ENCODE measurements at places on chromosomes 3 and 15.

DNA sequence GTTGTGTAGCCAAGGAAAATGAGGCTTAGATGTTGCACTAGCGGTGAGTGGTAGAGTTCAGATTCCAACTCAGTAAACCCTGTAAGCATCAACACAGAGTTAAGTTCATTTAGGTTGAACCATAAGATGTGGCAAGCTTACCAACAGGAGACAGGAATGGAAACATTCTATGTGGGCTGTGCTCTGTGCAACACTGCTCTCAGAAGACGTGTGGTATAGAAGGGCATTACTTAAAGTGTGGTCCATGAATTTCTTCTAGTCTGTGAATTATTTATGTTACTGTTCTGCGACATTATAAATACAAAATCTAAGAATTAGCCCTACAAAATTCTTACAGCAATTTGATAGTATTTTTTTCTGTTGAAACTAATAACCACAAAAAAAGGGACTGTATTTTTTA lies 213.3 kb downstream of the GRM7 start:
- no peak for DNase-seq

DNA sequence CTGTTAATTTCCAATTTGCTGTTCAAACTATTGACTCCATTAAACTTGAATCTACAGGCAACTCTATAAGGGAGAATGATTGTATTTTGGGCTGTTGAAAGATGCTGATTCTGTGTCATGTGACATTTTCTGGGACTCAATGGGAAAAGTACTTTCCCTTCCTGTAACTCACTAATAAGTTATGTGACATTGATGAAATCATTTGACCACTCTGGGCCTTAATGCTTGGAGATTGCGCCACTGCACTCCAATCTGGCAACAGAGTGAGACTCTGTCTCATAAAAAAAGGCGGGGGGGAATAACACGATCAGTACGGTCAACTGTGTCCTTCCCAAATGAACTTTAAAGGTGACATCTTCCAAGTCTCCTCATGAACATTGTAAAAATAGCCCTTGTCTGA lies 215.2 kb upstream of the SGO1 start:
- no peak for DNase-seq

DNA sequence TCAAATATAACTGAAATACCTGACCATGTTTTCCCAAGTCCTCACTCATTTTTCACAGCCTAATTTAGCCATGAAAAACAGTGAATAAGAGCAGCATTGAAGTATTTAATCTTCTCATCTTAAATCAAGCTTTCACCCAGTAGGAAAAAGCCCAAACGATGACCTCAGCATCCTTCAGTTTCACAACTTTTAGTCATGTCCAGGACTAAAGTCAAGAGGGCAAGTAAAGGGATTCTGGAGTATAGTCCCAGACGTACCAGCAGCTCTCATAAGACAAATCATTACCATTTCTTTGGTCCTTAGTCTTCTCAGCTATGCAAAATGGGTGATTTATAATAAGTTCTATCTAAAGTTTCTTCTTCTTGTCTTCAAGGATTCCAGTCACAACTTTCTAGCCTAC lies 237.3 kb downstream of the IL5RA start:
- no peak for DNase-seq

- DNase-seq: no peak
These were observed 364.4 kb downstream of the PTPRG start for GRCh38 chr3:61925721-61926120.

GRCh38 chr15:58842713-58843396 lies 71.8 kb downstream of the MINDY2 start:
- no peak for DNase-seq

DNA sequence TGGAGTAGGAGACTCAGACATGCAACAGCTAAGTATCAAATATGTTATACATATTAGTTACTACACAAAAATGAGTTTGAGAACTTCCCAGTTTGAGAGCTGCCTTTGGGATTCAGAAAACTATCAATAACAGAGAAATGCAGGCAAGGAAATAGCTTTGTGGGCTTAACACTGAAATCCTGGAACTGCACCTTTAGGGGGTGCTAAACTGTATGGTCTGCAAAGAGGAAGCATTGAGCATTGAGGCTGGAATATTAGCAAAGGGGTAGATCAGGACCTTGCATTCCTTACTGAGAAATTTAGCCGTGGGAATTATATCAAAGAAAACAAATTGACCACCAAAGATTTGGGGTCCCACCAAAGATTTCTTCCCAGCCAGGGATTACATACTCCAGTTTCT lies 580.0 kb downstream of the ZNF385D start:
- no peak for DNase-seq

DNA sequence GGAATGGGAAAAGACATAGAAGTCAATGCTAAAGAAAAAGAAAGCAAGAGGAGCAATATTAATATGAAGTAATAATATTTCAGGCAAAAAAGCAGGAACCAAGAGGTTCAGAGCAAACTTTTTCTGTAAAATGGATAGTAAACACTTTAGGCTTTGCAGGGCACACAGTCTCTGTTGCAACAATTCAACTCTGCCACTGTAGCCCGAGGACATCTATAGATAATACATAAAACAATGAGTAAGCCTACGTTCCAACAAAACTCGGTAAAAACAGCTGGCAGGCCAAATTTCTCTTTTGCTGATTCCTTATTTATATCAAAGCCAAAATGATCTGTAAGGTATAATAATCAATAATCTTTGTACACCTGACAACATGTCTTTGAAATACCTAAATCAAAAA lies 56.8 kb downstream of the SMAD6 start:
- no peak for DNase-seq

DNA sequence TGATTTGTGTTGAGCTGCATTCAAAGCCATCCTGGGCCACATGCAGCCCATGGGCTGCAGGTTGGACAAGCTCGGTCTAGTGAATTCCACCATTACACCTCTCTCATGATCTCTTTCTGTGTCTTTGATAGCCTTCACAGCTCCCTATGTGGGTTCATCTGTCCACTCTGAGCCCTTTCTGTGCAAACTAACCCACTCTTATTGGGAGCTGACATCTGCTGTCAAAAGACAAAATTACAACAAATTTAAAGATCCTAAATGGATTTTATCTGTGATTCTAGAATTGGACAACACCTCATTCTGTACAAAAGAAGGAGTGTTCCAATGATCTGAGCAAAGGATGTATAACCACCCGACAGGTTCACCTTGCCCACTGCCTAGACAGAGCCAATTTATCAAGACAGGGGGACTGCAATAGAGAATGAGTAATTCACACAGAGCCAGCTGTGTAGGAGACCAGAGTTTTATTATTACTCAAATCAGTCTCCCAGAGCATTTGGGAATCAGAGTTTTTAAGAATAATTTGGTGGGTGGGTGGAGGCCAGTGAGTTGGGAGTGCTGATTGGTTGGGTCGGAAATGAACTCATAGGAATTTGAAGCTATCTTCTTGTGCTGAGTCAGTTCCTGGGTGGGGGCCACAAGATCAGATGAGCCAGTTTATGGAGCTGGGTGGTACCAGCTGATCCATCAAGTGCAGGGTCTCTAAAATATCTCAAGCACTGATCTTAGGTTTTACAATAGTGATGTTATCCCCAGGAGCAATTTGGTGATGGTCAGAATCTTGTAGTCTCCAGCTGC lies 2.6 kb upstream of the XYLB start:
- no peak for DNase-seq

DNA sequence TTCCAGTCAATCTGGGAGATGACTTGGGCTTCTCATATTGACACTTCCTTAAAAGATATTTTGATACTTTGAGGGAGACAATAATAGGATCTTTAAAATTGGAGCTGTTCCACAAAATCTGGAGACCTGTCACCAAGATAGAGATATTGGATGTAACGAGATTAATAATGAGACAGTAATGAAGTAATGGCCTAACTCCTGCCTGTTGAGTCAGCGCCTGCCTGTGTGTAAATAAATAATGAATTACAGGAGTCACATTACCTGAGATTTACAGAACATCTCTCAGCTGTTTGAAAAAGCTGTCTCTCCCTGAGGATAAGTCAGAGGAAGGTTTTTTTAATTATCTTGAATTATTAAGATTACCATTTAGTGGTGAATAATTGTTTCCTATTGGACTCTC lies 43.8 kb upstream of the MITF start:
- no peak for DNase-seq

GRCh38 chr15:66097151-66098021 lies 156.2 kb downstream of the MEGF11 start:
- DNase-seq: no peak

GRCh38 chr3:54999159-54999558 lies 71.3 kb upstream of the LRTM1 start:
- DNase-seq: no peak
